ENCODE measurements at places on chromosomes 4 and X.

- no peak for DNase-seq
These were observed 266.3 kb downstream of the SPATA18 start for GRCh38 chr4:52317361-52317879.

DNA sequence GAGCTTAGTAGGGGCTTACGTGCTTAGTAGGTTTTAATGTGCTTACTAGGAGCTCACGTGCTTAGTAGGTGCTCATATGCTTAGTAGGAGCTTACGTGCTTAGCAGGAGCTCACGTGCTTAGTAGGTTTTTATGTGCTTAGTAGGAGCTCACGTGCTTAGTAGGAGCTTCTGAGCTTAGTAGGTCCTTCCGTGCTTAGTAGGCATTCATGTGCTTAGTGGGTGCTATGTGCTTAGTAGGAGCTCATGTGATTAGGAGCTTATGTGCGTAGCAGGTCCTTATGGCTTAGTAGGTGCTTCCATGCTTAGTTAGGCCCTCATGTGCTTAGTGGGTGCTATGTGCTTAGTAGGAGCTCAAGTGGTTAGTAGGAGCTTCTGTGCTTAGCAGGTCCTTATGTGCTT, 59.4 kb downstream of the SHOX start:
- no peak for DNase-seq

- DNase-seq = no peak
These were observed 512.2 kb upstream of the INTU start for GRCh38 chr4:127120441-127121090.

- no peak for DNase-seq
These were observed 72.9 kb upstream of the PRDM5 start for GRCh38 chr4:120995266-120996010.

DNA sequence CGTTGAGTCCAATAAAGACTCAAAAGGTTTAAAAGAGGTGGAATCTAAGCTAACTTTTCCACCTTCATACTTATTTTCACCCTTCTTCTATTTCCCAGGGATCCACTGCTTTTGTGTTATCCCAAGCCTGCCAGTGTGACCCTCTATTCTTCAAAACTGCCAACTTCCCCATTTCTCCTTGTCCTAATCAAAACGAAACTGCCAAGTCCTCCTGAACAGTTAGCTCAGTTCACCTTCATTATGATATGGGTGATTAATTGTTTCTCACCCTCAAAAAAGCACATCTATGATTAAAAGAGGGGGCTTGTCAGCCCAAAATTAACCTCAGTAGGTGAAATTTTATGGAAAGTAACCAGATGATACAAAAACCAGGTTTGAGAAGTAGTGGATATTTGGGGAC, 108.4 kb downstream of the GUCY2F start:
- DNase-seq = no peak

- no peak for DNase-seq
These were observed 195.8 kb downstream of the MAML3 start for GRCh38 chr4:139957986-139958738.

- DNase-seq = no peak
These were observed 30.9 kb downstream of the BMP2K start for GRCh38 chr4:78806943-78807460.

GRCh38 chrX:928606-929005, 283.8 kb downstream of the CRLF2 start:
- DNase-seq = no peak

- no peak for DNase-seq
These were observed 69.4 kb downstream of the OR13H1 start for GRCh38 chrX:131613260-131613659.

DNA sequence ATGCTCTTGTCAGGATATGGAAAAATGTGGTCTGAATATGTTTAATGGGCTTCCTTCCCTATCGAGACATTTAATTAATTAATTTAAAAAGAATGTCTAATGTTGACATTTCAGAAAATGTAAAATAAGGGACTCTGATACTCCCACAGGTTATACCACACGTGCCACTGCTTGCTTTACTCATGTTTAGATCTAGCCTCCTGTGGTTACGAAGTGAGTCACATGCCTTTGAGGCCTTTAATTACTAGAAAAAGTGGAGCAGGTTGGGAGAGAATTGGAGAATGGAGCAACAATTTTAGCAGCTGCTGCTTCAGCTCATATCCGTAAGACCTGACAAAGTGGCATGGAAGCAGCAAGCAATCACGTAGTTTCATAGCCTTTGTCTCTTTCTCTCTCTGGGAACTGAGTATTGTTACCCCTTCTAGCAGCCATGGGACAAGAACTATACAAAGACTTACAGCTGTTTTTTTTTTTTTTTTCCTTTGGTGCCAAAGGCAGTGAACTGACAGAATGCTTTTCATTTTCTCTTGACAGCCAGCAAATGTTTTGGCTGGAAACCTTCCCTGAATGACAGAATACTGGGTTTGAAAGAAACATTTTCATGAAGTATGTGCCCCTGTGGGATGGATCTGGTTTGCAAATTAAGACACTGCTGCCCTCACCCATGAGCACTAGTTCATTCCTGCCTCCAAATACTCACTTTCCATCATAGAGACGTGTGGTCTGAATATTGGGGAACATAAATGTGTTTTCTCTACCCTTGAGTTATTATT, 355.1 kb upstream of the PABPC5 start:
- DNase-seq = no peak

- DNase-seq = no peak
These were observed 226.0 kb downstream of the SPRY1 start for GRCh38 chr4:123622572-123622971.

GRCh38 chrX:10901290-10901633, 209.9 kb upstream of the HCCS start:
- no peak for DNase-seq

GRCh38 chr4:36303426-36304137, 22.2 kb downstream of the DTHD1 start:
- no peak for DNase-seq

GRCh38 chr4:26459756-26460530, 30.3 kb downstream of the CCKAR start:
- DNase-seq = no peak

Measured in memory B cell (primary cell).